ENCODE measurements at places on chromosomes 4 and X.
A peak's percentile ranks its signal among the peaks of the same experiment; 100 is the strongest.

GRCh38 chr4:98680806-98681205 is 22.4 kb upstream of the TSPAN5 start:
- DNase-seq: no peak

GRCh38 chr4:174401471-174402130 is 117.9 kb downstream of the CEP44 start:
- no peak for DNase-seq

DNA sequence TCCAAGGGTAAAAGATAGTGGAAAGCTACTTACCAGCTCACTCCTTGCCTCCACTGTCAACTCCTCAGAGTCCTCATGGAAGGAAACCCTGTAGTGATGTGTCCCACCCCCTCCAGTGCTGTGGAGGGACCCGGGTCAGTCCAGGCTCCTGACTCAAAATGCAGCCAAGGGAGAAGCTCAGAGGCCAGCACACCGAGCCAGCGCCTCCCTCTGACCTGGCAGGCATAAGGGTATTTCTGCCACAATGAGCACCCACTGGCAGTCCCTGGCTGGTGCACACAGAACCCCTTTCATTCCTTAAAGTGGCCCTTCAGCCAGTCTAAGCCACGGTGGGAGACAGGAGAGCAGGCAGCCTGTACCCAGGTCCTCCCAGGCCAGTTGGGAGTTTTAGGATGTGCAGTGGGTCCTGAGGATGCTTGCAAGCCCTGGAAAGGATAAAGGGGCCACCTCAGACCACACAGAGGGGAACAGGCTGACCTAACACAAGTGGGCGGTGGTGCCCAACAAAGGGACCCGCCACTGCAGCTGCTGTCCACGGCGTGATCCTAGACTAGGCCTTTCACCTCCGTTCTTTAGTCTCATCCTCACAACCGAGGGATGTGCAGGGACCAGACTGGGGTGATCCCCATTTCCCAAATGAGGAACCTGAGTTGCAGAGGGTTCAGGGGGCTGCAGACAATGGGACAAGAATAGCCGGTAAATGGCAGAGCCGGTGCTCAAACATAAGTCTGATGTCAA is 5.7 kb downstream of the JAKMIP1 start:
- no peak for DNase-seq

DNA sequence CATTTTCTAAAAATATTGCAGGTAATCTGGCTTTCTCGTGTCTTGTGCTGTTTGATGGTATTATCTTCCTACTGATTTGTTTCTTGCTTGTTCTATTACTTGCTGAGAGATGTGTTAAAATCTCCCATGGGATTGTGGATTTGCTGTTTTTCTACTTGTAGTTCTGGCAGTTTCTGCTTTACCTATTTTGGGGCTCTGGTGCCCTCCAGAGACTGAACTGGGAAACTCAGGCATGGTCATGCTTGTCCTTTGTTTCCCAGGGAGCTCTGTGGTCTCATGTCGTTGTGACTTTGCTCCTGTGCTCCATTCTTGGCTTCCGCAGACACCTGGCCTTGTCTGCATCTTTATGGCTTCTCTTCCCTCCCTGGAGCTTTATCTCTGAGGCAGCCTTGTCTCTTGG is 39.5 kb downstream of the NSD2 start:
- peak; percentile 56 for DNase-seq

- DNase-seq: no peak
Observed at GRCh38 chr4:126215759-126216158, 901.0 kb downstream of the FAT4 start.

- DNase-seq: no peak
Observed at GRCh38 chrX:130485870-130486269, 84.1 kb downstream of the RBMX2 start.

DNA sequence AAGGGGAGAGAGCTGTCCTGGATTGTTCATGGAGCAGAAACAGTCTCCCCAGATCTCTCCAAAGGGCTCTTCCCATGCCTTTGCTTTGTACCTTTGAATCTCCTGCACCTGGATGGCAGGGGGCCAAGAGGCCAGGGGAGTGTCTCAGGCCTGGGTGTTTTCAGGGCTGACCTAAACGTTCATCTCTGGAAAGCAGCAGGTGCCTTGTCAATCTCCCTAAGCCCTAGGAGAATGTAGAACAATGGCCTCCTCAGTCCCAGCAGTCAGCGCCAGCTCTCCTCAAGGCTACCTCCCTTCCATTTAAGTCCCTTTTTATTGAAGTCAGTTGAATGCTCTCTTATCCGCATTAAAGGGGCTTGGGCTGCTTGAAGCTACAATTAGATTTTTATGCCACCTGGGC is 31.2 kb upstream of the NSUN7 start:
- DNase-seq: no peak

DNA sequence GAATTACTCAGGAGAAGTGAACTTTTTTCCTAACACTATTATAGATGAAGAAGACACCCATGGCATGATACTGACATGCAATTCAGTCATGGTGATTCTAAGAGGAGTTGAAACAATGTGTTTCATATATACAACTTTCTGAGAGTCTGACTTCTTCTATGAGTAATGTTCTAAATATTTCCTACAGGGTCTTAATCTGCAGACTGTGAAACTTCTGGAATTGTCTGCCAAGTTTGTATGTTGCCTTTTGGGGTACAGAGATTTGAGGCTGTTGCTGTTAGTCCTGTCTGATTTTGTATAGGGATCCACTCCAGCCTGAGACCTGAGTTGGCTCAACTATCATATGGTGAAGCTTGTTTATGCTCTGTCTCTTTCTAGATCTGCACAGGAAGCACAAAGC is 160.6 kb upstream of the GATB start:
- no peak for DNase-seq

DNA sequence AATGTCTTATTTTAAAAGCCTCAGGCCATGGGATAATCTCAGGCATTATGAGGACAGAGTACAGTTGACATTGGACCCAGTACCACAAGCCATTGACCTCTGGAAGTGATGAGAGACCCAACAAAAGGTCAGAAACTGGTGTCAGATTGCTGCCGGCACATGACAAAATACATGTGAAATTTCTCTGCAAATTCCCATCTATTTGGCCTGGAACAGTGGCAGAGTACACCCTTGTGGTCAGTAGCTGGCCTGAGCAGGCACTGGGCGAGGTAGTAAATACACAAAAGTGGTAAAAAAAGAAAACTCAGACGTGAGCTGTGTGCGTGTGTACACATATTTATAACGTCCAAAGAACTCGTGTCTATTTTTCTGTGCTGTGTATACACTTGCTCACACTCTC is 155.5 kb downstream of the DHX15 start:
- DNase-seq: no peak

GRCh38 chr4:38983787-38984598 is 48.2 kb downstream of the TMEM156 start:
- DNase-seq: no peak

DNA sequence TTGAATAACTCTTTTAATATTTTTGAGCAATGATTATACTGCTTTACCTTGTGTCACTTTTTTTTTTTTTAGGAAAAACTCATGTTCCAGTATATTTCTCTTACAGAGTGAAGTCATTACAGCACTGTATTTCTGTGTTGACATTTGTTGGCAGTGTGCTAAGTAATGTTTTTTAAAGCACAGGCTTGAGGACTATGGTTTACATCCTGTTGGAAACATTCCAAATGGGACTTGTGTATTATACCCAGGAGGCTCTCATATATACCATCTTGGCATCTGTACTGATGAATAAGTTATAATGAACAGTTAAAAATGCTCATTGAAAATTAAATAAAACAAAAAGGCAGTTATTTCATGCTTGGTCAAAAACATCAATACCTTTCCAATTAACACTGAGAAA is 33.8 kb downstream of the CEP44 start:
- DNase-seq: no peak

- no peak for DNase-seq
Observed at GRCh38 chr4:14399848-14400247, 602.4 kb upstream of the CPEB2 start.

DNA sequence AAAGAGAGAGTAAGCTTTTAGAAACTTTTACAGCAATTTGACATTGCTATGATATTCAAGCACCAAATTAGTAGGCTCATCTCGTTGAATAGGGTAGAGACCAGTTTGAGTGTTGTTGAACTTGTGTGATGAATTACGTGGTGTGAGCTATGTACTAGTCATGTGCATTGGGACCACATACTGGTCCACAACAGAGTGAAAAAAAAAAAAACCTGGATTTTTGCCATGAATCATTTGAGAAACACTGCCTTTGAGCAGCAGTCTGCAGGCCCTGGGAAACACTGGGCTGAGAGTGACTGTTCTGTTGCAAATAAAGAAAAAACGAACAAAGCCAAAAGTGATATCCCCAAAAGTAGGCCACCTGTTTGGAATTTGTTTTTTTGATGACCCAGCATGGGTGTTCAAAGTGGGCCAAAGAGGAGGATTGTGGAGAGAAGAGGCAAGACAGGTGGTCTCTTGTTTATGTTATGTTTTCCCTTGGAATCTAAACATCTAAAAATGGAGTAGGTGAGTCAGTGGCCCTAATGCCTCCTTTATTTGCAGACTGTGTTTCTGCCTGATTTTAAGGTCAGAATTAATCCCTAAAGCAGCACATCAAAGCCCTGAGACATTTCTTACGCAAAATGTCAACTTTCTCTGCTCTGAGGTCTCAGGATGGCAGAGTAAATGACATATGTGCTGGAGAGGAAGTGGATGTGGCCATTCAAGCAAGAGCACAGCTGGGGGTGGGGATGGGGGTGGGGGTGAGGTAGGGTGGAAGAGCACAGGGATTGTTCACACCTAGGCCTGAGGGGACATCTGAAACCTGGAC is 33.5 kb downstream of the TAF7L start:
- no peak for DNase-seq

- DNase-seq: no peak
Observed at GRCh38 chr4:3414421-3415279, 27.1 kb upstream of the HGFAC start.

GRCh38 chr4:174377613-174378012 is 93.9 kb downstream of the CEP44 start:
- no peak for DNase-seq

- DNase-seq: no peak
Observed at GRCh38 chrX:55109306-55109705, 20.5 kb downstream of the PAGE2 start.

GRCh38 chr4:83335701-83336100 is 1.1 kb upstream of the HPSE start:
- no peak for DNase-seq

DNA sequence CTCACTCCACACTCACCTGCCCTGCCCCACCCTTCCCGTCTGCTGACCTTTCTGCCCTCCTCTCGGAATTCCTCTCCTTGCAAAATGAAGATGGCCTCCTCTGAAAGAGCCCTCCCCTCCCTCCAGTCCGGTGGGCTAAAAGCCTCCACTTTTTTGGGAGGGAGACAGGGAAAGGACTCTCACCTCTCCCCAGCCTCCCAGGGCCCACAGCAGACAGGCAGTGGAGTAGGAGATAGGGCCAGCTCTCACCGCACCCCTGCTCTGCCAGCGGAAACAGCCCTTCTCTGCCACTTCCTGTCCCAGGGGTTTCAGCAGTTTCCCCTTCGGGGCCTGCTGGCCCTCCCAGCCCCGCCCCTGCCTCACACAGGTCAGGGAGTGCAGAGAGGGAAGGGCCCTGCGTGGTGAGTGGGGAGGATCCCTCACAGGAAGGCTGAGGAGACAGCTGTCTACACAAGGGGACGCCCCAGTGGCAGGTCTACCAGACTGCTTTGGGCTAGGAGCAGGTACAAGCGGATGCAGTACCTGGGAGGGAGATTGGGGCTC is 18.2 kb downstream of the ELF4 start:
- no peak for DNase-seq

DNA sequence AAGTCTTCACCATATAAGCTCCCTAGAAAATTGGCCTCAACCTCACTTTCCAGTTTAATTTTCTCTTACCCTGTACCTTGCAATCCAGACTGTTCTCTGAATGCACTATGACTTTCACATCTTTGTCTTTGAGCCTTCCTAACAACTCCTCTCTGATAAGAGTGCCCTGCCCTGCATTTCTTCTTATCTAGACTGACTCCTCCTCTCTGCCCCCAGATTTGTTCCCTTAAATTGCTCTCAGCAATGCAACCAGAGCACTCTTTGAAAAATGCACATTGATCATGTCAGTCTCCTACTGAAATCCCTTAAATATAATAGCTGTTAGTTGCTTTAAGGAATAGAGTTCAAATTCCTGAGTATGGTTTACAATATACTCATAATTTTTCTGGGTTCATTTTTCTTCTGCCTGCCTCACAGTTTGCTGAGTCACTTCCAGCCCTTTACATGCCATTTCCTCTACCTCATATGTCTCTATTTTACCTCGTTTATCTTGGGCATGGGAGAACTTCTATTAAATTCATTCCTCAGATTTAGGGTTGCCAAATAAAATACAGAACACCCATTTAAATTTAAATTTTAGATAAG is 582.7 kb upstream of the AADAT start:
- DNase-seq: no peak

DNA sequence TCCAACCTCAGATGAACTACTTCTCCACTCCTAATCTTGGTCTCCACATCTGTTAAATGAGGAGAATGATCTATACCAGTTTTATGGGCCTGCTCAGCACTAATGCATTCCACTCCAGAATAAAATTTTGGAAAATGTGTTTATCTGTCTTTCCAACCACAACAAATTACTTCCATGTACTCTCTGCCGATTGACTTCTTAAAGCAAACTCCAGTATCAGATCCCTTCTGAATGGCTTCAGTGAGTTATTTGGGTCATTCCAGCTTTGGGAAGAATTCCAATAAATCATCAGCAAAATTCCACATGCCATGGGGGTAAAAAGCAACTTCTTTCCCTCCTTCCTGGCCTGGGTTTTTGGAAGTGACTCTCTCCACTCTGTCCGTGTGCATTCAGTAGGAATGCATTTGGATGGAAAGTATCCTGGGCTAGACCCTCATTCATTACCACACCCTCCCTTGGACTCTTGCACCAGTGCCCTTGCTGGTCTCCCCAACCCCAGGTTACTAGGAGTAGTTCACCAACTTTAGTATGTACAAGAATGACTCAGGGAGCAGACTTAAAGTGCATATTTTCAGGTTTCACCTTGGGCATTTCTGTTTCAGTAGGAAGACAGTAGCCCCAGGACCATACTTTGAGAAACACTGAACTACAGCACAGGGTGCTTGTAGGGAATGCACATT is 15.4 kb upstream of the ADH6 start:
- DNase-seq: no peak

- no peak for DNase-seq
Observed at GRCh38 chr4:8205241-8205707, 6.2 kb downstream of the SH3TC1 start.

DNA sequence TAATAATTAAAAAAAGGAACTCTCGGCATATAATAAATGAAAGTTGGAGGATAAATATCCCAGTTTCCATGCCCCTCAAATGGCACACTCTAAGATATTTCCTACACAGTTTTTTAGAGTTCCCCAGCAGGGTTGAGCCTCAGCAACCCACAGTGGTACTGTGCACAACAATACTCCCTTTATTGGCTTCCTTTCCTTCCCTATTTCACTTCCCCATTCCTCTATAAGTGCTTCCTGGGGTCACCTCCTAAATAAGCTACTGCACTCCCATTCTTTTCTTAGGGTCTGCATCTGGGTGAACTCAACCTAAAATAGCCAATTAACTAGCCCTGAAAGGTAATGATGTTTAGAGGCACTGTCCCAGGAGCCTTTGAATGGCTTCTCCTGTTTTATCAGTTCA is 76.4 kb upstream of the NHS start:
- no peak for DNase-seq

Measured in left renal cortex interstitium (tissue), 4 donors.